ENCODE measurements at places on chromosomes 13 and 19.

DNA sequence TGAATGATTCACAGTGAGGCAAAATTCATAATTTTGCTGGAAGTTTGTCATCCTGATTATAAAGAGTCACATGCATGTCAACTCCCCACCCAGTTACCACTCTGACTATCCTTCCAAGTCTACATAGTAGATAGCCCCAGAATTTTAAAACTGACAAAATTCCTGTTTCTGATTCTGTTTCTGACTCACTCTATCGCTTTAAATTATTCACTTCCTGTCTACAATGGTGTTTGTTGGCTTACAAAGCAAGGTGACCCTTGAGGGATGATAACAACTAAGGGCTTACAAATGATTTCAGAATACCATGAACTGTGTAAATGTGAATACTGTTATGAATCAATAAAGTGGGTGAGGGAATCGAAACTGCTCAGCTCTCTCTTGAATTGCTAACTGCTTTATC lies 98.7 kb upstream of the KL start:
- DNase-seq: no peak

GRCh38 chr13:107239213-107239612 lies 671.3 kb upstream of the ARGLU1 start:
- DNase-seq: no peak

DNA sequence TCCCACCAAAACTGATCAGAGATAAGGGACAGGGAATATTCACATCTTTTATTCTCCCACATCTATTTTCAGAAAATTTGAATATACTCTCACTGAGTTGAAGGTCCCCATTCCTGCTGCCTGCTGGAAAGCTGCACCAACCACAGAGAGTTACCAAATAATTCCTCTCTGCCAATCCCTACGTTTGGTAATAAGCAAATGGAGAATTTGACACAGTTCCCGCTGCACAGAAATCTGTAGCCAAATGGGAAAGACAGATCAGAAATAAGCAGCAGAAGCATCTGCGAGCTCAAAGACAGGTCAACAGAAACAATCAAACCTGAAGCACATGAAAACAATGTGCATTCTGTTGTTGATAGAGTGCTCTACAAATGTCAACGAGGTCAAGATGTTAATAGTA lies 9.9 kb downstream of the ZNF112 start:
- DNase-seq: no peak

DNA sequence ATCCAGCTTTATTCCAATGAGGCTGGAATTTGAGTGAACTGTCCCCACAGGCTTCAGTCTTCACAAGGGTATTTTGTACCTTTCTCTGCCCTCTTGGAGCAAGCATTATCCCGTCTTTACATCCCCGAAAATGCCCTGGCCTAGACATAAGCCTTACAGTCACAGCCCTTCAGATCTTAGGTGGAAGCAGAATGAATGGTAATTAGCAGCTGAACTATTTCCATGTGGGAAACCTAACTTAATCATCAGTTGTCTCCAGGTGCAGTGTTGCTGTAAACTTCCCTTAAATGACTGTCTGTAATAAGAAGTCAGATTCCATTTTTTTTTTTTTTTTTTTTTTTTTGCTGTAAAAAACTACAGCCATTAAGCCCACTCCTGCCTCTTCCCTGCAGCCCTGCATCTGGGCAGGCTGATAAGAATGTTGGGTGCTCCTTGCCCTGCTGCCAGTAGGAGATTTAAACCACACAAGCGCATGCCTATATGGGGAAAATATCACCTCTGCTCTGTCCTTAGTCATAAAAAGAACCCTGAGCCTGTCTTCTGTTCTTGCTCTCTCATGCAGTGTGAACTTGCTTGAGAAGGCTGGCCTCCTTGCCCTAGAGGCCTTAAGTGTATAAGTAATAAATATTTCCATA lies 426.8 kb upstream of the SLITRK5 start:
- no peak for DNase-seq

- no peak for DNase-seq
These were observed 343.1 kb downstream of the MZT1 start for GRCh38 chr13:72384186-72384823.

All from fibroblast of skin of left quadriceps (primary cell).